ENCODE measurements at places on chromosomes 6 and 20.

- no peak for DNase-seq
These were observed 33.5 kb downstream of the EDN3 start for GRCh38 chr20:59333951-59334350.

- DNase-seq, result no peak
These were observed 6.7 kb downstream of the SDC4 start for GRCh38 chr20:45341579-45341938.

GRCh38 chr6:149031859-149032598 lies 285.2 kb downstream of the UST start:
- no peak for DNase-seq

DNA sequence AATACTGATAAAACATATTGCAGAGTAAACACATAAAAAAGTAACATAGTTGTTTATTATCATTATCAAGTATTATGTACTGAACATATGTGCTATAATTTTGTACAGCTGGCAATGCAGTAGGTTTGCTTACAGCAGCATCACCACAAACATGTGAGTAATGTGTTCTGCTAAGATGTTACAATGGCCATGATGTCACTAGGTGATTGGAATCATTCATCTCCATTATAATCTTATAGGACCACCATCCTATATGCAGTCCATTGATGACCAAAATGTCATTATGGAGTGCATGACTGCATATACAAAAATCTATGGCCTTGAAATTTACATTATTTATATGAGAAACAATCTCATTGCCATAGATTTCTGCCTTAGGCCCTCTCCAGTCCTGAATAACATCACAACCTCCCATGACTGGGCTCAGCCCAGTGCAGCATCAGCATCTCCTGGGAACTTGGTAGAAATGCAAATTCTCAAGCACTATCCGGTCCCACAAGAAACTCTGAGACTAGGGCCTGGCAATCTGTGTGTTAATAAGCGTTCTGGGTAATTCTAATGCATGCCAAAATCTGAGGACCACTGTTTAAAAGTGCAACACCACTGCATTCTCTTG lies 352.0 kb upstream of the MARCKS start:
- DNase-seq, result no peak

DNA sequence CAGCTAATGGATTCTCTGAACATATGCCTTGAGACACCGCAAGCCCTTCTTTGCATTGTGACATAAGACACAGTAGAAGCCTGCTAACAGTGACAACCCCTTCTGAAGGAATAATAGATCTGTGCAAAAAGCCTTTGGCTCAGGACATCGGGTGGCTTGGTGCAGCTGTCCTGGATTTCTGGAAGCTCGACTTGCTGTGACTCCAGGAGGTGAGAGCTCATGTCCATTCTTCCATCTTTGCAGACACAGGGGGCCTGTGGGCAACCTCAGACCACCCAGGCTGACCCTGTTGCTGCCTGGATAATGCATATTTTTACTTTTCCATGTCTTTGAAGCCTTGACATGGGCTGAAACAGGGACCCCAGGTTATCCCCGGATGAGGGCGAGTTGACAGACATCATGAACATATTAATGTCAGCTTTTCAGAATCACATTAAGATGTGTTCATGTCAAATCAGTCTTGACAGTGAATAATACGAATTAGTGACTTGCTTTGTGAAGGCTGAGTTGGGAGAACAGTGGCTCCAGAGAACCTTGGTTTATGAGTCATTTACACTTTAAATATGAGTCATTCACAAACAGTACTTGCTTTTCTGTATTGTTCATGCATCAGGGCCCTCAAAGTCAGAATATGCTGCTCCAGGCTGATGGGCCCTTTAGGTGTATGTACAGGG lies 66.8 kb upstream of the IYD start:
- DNase-seq, result no peak

DNA sequence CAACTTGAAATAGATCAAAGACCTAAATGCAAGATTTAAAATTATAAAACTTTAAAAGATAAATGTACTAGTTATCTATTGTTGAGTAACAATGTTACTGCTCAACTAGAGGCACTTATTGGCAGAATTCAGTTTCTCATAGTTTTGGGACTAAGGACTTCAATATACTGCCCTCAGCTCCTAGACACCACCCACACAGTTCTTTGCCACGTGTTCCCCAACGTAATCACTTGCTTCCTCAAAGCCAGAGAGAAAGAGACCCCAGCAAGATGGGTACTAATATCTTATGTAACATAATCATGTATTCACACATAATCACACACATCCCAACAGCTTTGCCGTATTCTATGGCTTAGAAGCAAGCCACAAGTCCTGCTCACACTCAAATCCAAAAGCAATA lies 50.3 kb upstream of the SLC22A16 start:
- no peak for DNase-seq

DNA sequence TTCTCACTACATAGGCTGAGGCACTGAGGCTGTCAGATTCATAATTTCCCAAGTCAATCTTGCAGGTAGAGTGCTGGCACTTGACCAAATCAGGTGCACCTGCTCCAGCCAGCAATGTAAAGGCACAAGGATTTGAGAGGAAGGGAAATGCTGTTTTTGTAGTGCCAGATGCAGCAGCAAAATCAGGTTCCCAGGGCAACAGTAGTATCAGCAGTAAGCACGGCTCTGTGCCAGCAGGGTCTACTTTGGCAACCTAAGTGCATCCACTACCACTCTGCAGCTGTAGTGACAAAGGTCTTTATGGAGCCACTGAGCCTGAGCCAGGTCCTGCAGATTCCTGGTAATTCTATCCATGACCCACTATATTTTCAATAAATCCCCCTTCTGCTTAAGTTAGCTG lies 329.5 kb downstream of the TPBG start:
- no peak for DNase-seq

DNA sequence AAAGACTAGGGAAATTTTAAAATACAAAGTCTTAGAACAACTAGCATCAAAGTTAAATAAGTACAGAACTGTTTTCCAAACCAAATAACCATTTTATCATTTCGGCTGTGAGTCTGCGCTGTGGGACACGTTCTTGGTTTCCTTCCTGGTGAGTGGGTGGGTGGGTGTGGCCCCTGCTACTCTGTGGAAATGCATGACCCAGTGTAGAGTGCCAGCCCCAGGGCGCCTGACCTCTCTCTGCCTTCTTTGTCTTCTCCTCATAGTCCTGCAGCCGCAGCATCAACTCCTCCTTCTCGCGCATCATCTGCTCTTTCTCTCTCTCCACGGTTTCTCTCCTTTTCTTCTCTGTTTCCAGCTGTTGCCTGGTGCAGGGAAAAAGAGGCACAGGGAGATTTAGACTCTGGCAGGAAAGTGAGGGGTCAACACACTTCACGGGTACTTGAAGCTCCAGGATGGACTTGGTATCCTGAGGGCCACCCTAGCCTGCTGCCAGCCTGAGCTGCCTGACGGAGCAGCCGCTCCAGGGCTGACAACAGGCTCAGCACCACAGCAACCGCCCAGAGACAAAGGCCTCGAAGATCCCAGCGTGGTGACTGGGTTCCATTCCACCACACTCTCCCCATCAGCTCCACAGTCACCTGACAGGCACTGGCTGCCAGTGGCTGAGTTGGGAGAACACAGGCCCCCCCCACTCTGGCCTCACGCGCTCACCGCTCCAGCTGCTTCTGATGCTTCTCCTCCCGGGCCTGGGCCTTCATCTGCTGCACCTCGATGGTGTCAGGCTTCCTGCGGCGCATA lies 48.4 kb downstream of the EZR start:
- no peak for DNase-seq

- no peak for DNase-seq
These were observed 12.8 kb upstream of the IRAK1BP1 start for GRCh38 chr6:78854546-78854945.

DNA sequence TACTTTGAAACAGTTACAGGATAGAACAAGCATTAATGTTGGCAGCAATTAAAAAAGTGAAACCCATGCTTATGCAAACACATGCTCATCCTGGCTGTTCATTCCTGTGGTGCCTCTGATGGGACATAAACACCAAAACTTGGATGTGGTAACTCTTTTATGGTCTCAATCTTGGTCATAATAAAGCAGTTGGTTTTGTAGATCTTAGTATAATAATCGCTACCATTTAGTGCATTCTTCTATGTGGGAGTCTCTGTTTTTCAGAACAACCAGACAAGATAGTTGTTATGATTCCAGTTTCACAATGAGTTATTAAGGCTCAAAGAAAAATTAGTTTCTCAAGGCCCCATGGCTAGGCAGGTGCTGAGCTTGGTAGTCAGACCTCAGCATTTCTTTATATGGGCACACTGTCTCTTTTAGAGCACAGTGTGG lies 184.0 kb downstream of the UTRN start:
- no peak for DNase-seq

DNA sequence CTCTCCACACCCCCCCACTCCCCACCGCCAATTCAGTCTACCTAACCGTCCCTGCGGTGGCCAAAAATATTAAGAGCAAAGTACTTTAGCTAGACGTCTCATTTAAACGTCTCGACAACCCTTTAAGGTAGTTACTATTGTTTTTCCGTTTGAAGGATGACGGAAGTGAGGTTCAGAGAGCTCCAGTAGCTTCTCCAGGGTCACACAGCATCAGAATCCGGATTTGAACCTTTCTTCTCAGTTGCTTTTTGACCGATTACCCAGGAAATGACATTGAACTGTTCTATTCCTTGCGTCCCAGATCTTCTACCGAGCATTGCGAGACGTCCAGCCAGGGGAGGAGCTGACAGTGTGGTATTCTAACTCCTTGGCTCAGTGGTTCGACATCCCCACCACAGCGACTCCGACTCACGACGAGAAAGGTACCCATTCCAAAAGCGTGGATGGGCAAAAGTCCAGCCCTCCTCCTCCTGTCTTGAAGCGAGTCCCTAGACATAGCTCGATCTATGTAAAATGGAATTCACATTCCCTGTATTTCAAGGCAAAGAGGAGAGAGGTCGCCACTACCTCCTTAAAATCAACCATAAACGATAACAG lies 2.4 kb downstream of the PRDM13 start:
- no peak for DNase-seq

- no peak for DNase-seq
These were observed 84.9 kb downstream of the CDC5L start for GRCh38 chr6:44472250-44472945.

DNA sequence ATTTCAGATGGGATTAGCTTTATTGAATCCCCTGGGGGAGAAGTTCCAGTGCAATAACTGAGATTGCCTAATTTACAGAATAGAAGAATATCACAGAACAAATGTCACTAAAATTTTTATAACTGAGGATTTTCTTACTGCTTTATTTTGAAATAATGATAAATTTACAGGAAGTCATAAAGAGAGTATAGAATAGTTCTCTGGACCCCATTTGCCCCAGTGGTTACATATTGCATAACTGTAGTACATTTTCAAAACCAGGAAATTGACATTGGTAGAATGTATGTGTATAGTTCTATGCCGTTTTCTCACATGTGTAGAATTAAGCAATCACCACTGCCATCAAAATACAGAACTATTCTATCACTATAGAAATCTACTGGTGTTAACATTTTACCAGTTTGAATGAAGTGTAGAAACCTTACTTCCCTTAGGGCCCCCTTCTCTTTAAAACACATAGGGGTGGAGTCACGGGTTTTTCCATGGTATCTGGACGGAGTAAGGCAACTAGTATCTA lies 18.3 kb downstream of the KIF6 start:
- no peak for DNase-seq

DNA sequence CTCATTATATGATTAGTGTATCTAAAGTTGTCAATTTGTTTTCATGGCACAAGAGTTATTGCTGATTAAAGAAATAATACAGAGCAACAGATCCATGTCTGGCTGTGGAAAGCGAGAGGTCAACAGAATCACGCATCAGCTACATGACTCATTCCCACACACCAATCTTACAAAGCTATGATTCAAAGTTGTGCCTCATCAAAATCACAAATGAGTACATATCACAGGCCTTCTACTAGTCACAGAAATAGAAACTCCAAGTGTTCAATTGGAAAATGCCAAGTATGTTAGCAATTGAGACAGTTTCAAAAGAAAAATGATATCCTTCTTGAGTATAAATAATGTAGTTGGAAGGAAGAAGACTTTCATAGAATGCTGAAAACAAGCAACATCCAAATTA lies 57.8 kb upstream of the NKAIN2 start:
- no peak for DNase-seq

- no peak for DNase-seq
These were observed 931.1 kb downstream of the C6orf118 start for GRCh38 chr6:164378330-164378729.

DNA sequence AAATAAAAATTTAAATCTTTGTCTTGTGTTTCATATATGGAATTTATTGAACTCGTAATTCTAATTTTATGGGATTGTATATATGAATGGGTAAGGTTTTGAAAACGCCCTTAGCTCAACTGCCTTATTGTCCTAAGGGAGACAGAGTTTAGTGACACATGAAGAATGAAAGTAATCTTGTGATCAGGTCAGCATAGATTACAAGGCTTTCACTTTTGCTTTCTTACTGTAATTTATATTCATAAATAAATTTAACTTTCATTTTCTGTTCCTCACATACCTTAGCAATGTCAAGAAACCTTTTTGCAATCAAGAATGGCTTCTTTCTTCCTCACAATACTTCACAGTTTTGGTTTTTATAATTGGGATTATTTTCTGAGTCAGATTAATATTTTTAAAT lies 14.4 kb downstream of the KPNA5 start:
- no peak for DNase-seq

- DNase-seq, result no peak
These were observed 41.0 kb upstream of the FAM50B start for GRCh38 chr6:3808199-3808598.

DNA sequence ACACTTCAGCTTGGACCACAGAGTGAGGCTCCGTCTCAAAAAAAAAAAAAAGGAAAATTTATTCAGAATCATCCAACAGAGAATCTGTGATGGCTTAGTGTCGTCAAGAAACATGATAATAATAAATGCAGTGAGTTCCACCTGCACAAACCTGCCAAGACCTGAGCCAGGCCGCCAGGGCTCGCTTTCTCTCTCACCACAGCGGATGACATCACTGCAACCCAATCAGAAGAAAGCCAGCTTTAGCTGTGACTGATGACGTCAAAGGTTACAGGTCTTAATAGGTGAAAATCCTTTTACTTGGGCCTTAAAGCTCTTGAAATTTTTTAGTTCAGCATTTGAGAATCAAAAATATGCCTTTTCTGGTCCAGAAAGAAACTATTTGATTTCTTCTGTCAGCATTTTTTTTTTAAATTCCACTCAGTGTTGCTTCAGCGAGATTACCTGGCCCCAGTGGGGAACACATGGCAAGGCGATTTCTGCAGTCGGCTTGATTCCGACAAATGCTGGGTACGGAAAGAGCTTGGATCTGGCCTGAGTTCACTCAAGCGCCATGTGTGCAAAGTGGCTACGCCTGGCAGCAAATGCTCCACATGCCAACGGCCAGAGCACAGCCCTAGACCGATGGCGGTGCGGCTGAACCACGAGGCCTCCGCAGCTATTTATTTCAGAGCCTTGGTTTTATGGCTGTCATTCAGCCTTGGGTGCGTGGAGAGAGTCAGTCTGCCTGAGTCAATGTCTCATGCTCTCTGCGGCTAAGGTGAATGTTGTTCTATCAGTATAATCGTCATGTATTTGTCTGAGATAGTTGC lies 105.7 kb upstream of the QKI start:
- DNase-seq, result no peak

- DNase-seq, result no peak
These were observed 340.5 kb upstream of the SYNCRIP start for GRCh38 chr6:85983032-85983659.

Measured in left renal cortex interstitium (tissue), 4 donors.